Stimulated activated CD4-positive, alpha-beta T cell treated with anti-CD3 and anti-CD28 coated beads, TNF-alpha, amount 100 ng/mL, for 24 hours (primary cell): ENCODE measurements at places on chromosomes 4 and X.

DNA sequence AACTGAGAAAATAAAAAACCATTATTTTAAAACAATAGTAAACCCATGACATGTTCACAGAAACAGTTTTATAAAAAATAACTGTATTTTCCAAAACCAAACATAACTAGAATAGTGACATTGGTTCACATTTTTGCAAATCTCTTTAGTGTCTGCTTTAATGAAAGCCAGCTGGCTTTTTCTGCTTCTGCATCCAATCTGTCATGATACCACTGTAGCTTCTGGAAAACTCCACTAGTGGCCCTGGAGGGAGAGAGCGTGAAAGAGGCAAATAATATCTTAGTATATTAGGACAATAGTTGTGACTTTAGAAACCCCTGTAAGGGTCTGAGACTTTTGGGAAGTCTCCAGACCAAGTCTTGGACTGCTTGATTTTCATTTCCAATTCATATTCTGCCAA lies 31.1 kb downstream of the FGFBP1 start:
- no peak for DNase-seq

GRCh38 chrX:19179389-19179788 lies 57.1 kb upstream of the ADGRG2 start:
- DNase-seq = no peak

- DNase-seq = no peak
Measured at GRCh38 chr4:167578906-167579305, 344.6 kb upstream of the SPOCK3 start.

DNA sequence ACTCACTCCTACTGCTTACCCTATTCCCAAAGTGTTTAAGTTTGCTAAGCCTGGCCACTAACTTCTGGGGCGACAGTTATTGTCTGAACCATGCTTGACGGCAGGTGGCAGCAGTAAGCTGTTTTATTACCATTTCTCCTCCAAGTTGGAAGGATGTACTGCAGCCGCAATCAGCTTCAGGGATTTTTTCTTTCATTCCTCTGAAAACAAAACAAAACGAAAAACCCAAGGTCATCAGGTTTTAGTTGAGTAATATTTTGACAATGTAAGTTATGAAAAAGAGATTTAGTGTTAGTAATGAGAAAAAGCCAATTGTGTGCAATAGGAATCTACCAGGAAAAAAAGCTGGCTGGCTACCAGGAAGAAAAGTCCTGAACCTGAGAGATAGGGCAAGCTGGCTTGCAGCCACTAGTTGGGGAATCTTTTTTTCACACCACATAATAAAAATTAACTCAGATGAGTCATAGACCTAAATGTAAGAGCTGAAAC lies 13.2 kb upstream of the RAB9B start:
- no peak for DNase-seq

- no peak for DNase-seq
Measured at GRCh38 chr4:185734214-185734613, 77.8 kb downstream of the SORBS2 start.

DNA sequence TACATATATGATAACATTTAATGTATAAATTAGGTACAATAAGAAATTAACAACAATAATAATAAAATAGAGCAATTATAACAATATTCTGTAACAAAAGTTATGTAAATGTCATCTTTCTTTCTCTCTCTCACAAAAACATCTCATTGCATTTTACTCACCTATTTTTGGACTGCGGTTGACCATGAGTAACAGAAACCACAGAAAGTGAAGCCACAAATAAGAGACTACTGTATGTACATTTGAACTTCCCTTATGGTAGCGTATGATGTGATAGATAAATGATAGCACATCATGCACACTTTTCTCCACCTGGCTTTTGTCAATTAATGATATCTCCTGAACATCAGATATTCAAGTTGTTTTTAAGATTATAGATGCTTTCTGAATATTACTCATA lies 80.5 kb downstream of the HNRNPD start:
- DNase-seq = no peak

DNA sequence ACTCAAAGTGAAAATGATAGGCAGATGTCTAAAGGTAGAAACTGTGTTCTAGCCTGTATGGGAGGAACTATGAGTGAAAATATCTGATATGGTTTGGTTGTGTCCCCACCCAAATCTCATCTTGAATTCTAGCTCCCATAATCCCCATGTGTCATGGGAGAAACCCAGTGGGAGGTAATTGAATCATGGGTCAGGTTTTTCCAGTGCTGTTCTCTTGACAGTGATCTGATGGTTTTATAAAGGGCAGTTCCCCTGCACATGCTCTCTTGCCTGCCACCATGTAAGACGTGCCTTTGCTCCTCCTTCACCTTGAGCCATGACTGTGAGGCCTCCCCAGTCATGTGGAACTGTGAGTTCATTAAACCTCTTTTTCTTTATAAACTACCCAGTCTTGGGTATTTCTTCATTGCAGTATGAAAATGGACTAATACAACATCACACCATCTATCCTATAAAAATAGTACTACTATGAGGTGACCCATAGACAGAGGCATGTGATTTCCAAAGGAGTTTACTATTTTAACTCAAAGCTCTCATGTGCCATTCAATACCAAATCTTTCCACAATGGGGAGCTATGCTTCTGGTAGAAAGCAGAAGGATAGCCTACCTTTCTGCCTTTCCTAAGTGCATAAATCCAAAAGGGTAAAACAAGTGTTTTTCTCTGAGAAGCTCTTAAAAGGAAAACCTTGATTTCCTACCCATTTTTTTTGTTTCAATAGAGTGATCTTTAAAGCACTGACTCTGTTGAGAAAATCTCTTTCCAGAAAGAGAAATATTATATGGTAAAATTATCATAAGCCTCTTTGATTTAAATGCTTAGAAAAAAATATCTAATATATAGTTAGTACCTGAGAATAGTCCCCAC lies 38.8 kb downstream of the SEC31A start:
- no peak for DNase-seq

DNA sequence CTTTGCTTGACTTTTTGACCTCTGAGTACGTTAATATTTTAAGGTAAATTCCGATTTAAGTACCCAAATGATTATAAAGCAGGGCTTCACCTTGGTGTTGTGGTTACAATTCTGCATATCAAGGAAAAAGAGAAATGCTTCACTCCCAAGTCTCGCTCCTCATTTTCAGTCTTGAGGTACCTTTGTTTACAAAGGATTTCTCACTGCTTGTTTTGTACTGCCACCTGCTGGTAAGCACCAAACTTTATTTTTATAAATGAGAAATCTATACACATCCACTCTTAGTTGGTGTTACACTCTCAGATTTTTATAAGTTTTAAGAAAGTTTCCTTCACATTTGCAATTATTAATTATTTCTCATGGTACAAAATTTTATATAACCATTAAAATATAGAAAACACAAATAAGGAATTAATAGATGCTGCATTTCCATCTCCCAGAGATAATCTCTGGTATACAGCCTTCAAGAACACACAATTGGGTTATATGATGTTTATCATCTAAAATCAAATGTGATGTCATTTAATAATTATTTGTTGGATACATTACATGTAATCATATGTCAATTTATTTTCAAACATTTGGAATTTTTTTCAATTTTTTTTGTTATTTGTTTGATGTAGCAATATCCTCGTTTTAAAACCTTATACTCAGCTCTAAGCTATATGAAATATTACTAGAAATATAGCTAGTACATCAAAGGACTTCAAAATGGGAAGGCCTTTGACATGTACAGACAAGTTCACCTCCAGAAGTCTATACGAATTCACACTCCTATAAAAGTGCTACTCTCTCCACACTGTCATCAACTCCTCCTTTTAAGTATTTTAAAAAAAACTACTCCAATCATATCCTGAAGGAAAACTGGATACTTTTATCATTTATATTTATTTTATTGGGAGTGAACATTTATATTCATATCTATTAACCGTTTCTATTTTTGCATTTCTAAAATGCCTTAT lies 179.9 kb downstream of the KCNIP4 start:
- no peak for DNase-seq

DNA sequence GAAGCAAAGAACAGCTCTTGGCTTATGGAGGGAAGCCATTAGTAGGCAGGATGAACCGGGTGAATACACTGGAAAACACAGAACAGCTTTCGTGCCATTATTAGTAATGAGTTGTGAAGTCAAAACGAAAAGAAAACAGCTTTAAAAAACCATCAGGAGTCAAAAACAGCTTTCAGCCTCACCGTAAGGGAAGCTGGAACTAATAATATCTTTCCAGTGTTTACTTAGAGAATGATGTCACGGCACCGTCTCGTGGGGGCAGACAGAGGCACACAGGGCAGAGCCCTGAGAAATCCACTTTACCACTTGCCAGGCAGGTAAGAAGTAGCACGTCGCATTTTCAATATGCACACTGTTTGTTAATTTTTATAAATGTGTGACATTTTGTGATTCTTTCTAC lies 37.9 kb upstream of the HMX1 start:
- no peak for DNase-seq

DNA sequence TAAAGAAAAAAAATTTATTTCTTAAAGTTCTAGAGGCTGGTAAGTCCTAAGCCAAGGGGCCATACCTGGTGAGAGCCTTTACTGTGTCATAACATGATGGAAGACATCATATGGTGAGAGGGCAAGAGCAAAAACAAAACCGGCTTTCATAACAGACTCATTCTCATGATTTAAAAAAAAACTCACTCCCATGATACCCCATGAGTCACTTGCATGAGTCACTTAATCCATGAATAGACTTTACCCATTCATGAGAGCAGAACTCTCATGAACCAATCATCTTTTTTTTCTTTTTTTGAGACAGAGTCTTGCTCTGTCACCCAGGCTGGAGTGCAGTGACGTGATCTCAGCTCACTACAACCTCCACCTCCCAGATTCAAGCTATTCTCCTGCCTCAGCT lies 369.7 kb upstream of the DIAPH2 start:
- DNase-seq = no peak

GRCh38 chr4:16503421-16504100 lies 277.3 kb upstream of the TAPT1 start:
- no peak for DNase-seq

- no peak for DNase-seq
Measured at GRCh38 chrX:9019151-9019550, 14.8 kb downstream of the FAM9B start.

DNA sequence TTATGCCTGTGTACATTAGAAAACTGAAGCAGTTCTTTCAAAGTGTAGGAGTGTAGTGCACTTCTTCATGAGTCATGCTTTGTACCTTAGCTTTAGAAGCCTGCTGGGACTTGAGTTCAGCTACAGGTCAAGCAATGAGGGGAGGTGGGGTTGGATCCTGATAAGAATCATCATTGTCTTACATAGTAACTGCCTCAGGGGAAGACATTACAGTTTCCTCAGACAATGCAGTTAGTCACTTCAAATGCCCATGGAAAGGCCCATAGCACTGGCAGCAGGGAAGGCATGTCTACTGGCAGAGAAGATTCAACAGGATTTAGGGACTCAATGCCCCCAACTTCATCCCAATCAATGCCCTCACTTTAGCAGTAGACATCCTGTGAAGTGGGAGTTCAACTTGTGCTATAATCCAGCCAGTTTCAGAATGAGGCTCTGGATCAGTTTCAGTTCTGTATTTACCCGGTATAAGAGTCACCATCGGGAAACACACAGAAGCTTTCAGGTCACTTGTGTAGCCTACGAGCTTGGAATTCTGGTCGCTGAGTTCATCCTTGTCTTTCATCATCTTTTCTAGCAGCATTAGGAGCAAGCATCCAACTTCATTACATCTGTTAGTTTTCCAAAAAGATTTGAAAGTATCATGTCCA lies 1216.5 kb downstream of the RAPGEF2 start:
- no peak for DNase-seq

DNA sequence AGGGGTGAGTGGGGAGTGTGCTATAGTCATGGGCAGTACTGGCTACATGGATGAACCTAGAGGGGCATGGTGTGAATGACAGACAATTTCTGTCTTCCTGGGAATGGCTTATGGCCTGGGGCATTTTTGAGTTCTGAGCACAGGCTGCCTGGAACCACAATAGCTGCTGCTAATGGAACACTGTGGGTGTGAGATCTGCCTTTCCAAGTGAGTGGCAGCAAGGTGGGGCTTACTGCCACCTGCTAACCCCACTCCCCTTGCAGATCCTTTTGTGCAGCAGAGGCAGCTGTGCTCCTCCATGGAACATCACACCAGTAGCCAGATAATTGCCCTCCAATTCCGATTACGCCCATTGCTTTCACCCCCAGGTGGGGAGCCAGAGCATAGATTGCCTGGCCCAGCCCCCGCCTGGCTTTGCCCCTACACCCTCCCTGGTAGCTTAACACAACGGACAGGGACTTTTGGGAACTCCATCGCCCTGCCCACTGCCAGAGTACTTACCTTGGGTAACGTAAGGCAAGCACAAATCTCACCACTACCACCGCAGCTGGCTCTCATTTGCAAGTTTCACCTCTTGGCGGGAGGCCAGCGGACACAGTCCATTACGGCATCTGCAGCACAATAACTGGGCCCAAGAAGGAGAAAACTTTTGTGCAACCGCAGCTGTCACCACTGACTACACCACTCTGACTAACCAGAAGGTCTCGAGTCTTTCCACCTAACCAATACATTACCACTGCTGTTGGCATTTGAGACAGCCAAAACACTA lies 421.2 kb upstream of the NWD2 start:
- no peak for DNase-seq

GRCh38 chr4:105194328-105195231 lies 47.9 kb downstream of the TET2 start:
- DNase-seq = no peak

DNA sequence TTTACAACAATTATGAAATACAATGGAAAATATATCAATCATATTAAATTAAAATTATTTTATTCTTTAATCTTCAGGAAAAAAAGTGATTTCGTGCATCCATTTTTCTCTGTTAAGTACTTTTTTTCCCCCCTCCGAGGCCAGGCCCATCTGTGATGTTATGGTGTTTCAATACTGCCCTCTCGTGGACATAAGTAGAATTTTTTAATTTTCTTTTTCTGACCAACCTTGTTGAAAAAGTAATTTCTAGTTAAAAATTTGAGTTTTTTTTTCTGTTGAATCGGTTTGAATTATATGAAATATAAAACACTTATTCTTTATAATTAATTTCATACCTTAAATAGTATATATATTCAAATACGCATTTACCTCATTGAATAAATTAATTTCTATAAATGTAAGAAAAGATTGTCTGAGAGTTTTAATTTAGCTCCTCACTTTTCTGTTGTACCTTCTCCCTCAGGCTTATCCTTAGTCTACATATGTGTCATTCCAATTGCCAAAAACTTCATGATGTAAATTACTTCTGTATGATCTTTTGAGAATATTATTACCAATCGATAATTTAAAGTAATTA lies 175.8 kb upstream of the TECRL start:
- DNase-seq = no peak

GRCh38 chr4:8001564-8002355 lies 62.1 kb upstream of the AFAP1 start:
- no peak for DNase-seq

GRCh38 chr4:33831442-33832066 lies 2412.8 kb downstream of the ARAP2 start:
- no peak for DNase-seq

- no peak for DNase-seq
Measured at GRCh38 chr4:11152684-11153083, 276.0 kb downstream of the HS3ST1 start.

DNA sequence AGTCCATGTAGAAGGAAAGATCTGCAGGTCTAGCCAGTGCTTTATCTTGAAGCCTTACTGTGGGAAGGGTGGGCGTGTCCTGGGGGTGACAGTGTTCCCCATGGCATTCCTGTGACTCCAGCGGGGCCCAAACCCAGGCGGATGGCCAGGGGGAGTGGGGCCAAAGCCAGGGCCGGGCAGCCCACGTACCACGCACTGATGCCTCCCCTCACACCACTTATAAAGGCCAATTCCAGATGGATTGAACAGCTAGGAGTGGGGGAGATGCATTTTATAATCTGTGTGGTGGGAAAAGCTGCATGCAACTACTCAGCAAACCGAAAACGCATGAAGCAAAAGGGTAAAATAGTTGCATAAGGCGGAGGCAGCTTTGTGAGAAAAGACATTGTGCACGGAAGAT lies 36.4 kb downstream of the NELFA start:
- no peak for DNase-seq
